Activated gamma-delta T cell (primary cell): ENCODE measurements at places on chromosomes 7 and 10.

GRCh38 chr7:424301-424935, 95.2 kb downstream of the PDGFA start:
- no peak for DNase-seq

DNA sequence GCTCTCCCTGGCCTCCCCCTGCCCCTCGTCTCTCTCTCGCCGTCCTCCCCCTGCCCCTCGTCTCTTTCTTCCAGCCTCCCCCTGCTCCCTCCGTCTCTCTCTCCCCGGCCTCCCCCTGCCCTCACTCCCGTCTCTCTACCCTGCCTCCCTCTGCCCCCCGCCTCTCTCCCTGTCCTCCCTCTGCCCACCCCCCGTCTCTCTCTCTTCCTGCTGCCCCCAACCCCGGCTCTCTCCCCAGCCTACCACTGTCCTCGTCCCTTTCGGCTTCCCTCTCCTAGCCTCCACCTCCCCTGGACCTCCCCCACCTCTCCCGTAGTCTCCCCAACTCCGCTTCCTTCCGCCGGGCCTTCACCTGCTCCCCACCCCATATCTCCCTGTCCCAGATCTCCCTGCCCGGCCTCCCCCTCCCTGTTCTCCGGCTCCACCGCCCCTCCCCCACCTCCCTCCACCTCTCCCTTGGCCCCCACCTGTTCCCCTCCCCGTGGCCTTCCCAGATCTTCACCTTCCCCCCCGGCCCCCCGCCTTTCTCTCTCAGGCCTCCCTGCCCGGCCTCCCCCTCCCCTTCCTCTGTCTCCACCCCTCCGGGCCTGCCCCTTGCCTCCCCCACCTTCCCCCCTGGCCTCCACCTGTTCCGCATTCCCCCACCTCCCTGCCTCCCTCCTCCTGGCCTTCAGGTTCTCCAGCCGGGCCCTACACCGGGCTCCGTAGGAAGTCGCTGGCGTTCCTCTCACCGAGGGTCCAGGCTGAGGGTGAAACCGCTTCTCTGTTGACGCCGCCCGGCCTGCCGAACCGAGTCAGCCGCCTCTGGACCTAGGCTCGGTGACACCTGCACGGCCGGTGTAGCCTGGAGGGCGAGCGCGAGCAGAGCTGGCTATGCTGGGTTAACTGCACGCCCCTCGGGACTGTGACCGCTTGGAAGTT, 1.2 kb downstream of the GET4 start:
- DNase-seq = no peak

DNA sequence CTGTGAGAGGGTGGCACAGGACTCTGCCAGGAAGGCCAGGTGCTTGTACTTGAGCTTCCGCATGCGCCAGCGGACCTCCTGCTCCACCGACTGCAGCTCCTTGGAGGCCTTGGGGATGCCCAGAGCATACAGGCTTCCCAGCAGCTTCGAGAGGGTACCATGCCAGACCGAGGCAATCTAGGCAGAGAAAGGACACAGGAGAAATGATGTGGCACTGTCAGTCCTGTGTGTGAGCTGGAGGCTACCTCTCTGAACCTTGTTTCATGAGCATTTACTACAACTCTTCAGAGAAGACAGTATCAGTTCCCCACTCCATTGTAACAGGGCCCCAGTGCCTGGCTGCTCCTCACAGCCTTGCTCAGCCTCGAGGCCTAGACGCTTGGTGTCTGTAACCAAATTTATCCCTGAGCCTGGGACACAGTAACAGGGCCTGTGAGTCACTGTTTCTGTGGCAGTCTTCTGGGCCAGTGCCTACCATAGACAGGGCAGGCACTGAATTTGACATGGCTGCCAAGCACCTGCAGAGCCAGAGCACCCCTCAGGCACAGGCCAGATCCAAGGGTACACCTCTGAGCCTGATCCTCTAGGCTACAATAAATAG, 5.8 kb downstream of the TBRG4 start:
- DNase-seq = no peak

DNA sequence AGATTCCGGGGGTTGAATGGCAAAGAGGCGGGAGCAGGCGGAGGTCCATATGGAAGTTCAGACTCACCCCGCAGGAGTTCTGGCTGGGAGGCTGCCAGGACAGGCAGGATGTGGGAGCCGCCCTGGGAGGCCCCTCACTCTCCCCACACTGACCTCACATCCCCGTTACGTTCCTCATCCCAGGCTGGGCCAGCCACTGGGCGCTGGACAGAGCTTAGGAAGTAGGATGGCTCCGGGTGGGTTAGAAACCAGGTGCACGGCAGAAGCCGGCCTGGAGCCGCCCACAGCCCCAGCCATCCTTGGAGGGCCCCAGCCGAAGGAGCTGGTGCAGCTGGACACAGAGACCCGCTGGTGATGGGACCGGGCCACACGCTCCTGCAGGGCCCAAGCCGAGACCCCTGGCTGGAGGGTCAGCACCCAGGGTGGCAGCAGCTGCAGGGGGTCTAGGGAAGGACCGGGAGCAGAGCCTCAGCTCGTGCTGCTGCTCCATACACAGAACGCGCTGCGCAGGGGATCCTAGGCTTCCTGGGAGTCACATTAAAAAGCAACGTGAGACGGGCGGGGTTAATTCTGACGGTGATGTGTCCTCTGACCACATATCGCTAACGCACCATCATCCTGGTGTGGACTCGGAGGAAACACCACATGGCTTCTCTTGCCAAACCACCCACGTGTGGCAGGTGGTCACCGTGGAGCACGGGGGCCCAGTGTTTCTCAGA, 98.6 kb upstream of the DIP2C start:
- no peak for DNase-seq

- DNase-seq = no peak
Observed at GRCh38 chr7:26686448-26686981, 177.9 kb downstream of the SKAP2 start.

DNA sequence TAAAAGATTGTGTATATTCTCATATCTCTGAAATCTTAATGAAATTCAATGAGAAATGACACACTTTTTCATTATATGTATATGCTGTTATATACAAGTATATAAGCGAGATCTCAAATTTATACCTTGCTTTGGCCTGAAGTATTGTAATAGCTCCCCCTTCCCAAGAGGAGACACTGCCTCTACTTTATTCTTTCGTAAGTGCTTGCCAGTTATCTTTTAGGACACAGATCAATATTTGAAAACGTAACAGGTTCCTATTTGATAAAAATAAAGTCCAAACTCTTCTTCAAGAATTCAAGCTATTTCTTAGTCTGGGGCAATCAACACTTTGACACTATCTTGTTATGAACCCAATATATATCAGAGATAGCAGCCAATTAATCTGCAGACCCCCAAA, 24.9 kb downstream of the WASL start:
- DNase-seq = no peak

DNA sequence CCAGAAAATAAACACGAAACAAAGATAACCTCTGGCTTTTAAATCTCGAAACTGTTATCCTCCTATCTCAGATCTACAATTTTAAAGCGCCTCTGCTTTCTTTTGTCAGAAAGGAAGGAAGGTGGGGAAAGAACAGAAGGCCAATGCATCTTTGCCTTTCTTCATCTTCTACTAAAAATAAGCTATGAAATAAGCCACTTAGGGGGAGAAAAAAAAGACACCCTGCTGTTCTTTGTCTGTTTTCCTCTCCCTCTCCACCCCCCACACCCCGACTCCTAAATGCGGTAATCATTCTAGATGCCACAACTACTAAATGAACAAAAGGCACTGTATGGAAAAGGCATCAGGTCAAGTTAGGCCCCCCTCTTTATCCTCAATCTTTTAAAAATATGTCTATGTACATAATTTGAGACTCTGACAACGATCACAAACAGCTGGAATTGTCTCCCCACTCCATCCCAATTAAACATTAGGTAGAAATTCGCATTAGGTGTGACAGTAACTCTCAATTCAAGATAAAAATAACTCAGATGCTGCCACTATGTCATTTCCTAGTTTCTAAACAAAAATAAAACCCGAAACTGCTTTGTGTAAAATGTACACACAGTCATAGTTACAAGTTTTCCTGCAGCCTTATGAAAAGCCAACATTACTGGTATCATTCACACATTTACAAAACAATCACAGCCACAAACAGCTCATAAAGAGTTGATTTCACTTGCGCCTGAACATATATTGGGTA, 2.4 kb downstream of the UBE2H start:
- no peak for DNase-seq

DNA sequence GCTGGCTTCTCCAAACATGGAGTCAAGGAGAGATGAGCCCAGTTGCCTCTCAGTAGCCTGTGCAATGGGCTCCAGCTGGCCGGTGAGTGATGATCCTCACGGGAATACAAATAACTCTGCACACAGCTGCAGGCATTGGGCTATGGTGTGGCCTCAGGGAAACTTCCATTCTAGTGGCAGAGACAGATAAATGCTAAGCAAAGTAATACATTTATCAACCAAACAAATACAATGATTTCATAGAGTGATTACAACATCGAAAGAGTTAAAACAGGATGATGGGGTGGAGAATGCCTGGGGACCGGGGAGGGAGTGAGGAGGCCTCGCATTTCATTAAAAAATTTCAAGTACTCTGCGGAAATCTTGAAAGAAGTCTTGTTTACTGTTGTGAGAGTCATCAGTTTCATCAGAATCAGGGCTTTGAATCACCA, 15.0 kb upstream of the AKR1B1 start:
- no peak for DNase-seq

- no peak for DNase-seq
Observed at GRCh38 chr7:140081774-140082425, 19.1 kb upstream of the PARP12 start.

GRCh38 chr7:101216860-101217387, 457 bp downstream of the PLOD3 start:
- DNase-seq = no peak

DNA sequence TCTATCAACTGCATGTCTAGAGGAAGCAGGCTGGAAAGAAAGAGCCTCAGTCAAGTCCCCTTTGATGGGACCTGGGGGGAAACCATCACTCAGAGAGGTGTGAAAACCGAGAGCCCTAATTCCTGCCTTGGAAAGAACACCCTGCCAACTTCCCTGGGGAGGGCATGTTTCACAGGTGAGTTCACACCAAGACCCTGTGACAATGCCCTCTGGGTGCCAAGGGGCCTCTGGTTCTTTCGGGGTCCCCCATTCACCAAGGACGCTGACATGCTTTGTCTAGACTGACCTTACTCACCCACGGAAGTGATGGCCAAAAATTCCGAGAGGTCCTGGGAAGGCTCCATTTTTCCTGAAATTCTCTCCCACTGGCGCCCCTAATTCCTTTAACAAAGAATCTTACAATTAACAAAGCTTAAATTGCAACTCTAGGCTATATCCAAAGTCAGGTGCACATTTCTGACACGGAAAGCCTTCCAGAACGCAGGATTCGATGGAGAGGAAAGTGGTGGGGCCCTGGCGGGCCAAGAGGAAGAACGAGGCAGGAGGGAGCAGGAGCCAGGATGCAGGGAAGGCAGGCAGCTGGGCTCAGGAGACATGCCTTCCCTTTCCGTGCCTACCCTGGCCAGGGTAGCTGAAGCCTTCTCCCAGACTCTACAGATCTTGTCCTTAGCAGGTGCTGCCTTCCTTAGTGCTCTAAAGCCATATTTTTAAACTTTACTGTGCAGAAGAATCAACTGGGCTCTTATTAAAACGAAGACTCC, 23.7 kb downstream of the VSTM4 start:
- DNase-seq = no peak

DNA sequence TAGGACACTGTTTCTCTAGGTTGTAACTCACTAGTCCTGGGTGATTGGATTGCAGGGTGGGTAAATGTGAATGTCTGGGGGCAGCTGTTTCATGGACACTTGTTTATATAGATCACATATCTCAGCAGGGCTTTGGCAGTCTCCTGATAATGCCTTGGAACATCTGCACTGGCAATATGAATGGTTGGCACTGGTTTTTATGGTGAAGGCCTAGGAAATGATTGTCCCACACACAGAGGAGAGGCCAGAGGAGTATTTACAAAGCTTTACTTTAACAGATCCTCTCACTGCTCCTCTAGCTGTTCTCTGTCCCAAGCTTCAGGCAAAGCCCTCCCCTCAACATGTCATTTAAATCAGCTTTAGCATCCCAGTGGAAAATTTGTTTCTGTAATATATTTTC, 171.3 kb upstream of the STEAP4 start:
- no peak for DNase-seq

- DNase-seq = no peak
Observed at GRCh38 chr7:151400626-151401315, 9.1 kb downstream of the WDR86 start.

DNA sequence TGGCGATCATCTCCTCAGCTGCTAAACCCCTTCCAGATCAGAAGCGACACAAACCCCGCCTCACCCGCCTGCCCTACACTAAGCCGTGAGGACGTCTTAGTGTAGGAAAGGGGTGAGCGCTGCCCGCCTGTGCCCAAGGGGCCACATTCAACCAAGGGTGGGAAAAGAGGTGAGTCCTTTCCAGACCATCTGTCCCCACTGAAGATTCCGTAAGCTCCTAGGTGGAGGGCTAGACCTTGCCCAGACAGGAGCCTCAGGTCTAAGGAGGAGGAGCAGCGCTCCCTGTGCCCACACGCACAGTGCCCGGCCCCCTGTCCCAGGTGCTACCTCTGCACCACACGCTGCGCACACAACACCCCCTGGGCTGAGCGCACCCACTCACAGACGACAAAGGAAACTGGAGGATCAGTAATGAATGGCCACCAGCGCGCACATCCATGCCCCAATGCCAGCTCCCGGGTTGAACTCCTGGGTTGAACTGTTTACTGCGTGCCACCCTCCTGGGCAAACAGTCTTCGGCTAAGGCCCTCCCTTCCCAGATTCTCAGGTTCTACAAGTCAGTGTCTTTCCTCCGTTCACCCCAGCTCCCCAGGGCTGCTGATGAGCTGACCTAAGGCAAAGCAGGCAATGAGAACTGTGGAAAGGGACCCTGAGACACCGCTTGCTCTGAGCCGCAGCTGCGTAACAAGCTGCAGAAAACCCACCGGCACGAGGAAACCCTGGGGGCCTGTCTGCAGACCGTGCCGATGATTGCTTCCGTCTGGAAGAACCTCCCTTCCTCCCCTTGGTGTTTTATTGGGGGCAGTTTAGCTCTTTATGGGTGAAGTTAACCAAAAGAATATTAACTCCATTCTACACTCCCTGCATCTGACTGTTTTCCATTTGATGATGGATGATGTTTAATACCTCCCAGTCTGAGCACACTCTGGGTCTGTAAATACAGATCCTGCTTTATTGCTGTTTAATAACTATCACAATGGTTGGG, 185.9 kb downstream of the MAD1L1 start:
- no peak for DNase-seq

- no peak for DNase-seq
Observed at GRCh38 chr10:71754562-71754961, 18.8 kb downstream of the VSIR start.

DNA sequence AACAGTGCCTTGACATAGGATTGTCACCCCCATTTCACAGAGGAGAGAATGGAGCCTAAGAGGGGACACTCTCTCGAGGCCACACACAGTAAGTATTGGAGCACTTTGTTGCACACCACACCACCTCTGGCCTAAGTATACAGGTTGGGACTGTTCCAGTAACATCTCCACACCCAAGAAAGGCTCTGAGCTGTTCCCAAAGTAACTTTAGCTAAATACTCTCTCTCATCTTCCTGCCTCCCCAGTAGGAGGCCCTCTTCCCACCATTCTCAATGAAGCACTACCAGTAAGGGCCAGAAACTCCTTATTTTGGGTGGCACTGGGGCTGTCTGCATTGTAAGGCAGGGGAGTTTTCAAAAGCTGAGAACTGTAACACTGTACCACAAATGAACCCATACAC, 189.5 kb downstream of the ZNF438 start:
- no peak for DNase-seq
